Kidney glomerular epithelial cell (primary cell): ENCODE measurements at places on chromosomes 16 and 17.

- DNase-seq, result no peak
These were observed 1.8 kb downstream of the SALL1 start for GRCh38 chr16:51149251-51149661.

DNA sequence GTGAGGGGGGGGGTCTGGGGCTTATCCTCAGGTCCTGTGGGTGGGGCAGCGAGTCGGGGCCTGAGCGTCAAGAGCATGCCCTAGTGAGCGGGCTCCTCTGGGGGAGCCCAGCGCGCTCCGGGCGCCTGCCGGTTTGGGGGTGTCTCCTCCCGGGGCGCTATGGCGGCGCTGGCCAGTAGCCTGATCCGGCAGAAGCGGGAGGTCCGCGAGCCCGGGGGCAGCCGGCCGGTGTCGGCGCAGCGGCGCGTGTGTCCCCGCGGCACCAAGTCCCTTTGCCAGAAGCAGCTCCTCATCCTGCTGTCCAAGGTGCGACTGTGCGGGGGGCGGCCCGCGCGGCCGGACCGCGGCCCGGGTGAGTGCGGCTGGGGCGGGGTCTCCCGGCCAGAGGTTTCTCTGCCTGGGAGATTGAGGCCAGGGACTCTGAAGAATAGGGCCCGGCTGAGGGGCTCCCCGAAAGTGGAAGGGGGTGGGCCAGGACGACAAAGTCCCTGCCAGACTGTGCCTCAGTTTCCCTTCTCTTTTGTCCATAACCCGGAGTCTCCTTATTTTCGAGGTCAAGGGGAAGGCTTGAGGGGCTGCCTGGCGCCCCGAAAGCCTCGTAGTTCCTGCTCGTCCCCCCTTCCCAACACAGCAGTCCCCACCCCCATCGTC lies at the start of gene FGF11:
FGF11 (plus strand) TSS at position 51 of the 651 bp plus-strand sequence; CDS start at position 160, 109 bp downstream.
- DNase-seq, result no peak

- no peak for DNase-seq
These were observed 23.6 kb downstream of the ADAD2 start for GRCh38 chr16:84214451-84215066.

DNA sequence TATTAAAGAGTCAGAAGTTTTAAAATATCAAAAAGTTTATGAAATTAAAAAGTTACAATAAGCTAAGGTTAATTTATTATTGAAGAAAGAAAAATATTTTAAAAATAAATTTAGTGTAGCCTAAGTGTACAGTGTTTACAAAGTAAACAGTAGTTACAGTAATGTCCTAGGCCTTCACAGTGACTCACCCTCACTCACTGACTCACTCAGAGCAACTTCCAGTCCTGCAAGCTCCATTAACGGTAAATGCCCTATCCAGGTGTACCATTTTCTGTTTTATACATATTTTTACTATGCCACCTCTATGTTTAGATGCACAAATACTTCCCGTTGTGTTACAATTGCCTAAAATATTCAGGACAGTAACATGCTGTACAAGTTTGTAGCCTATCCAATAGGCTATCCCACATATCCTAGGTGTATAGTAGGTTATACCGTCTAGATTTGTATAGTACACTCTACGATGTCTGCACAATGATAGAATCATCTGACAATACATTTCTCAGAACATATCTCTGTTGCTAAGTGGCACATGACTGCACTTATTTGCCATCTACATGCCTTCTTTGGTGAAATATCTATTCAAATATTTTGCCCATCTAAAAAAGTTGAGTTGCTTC lies 67.2 kb upstream of the WSB1 start:
- DNase-seq, result peak; percentile 34

DNA sequence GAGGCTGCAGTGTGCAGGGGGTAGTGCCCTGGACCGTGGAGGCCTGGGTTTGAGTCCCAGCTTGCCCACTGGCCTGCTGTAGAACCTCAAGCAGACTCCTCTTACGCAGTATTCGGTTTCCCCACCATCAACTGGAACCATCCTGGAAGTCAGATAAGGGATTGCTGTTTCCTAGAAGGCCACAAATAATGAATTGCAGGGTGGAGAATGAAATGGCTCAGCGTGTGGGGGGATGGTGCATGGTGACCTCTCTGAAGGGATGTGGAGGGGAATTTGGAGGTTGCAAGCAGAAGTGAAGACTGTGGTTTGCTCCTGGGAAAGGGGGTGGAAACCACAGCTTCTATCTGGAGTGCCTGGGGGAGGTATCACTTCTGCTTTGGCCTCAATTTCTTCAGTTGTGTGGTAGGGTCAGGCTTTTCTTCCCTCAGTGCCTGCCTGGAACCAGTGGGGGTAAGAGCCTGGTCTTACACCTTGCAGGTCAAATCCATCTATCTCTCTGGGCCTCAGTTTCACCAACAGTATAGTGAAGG lies 1.7 kb downstream of the ADGRG5 start:
- DNase-seq, result no peak

- DNase-seq, result no peak
These were observed 33.8 kb downstream of the NCOR1 start for GRCh38 chr17:16181581-16181980.

- DNase-seq, result no peak
These were observed 195.3 kb downstream of the GSG1L start for GRCh38 chr16:27868180-27868579.

DNA sequence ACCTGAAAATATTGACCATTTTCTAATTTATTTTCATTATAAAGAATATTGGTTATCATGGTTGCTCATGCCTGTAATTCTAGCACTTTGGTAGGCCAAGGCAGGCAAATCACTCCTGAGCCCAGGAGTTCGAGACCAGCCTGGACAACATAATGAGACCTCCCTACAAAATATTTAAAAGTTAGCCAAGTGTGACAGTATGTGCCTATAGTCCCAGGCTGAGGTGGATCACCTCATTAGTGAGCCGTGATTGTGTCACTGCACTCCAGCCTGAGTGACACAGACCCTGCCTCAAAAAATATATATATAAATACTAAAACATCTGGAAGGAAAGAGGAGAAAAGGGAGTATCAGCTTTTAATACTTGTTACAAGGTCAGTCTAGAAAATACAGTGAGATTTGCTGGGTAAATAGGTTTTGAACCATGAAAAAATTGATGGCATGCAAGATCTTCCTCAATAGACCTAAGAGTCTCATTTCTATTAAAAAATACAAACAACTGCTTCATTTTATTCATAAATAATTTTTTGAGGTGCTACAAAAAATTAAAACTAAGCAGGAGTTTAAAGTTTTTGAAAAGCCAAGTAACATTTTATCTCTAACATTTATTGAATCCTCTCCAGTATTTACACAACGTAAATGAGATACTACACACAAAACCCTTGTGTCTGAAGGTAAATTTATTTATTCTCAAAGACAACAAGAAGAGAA lies 47.7 kb downstream of the TUBD1 start:
- DNase-seq, result peak; percentile 93

- DNase-seq, result no peak
These were observed 53.3 kb upstream of the KCNJ16 start for GRCh38 chr17:70021726-70022125.

DNA sequence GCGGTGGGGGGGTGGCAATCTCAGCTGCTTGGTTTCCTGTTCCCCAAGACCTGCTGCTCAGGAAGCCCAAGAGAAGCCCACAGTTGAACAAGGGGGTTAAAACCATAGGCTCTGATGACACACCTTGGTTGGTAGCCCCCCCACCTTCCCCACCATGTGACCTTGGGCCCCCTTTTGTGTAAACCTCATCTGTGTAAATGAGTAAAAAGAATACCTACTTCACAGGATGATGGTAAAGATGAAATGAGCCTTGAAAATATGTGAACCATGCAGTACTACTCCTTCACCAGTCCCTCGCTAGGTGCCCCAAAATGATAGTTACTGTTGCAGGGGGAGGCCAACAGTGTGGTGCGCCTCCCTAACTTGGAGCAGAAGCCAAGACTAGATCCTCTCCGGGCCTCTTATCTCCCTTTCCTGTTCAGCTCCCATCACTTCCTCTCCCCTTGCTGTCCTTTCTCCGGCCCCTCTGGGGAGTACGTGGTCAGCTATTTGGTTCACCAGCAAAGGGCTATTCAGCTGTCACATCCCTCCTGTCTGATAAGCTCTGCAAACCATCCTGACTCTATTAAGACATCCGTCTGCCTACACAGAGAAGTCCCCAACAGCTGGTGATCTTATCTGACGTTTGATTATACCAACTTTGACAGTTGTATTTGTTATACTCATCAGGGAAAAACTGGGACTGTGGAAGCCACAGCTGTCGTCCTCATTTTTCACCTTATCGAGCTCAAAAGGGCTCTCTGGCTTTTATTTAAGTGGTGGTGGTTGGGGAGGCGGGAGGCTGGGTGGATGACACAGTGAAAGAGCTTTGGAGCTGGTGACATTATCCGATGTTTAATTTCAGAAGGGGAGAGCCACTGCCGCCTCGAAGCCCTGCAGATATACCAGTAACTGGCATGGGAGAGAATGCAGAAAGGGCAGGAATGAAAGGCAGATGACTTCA lies 19.9 kb downstream of the DCAKD start:
- DNase-seq, result no peak

DNA sequence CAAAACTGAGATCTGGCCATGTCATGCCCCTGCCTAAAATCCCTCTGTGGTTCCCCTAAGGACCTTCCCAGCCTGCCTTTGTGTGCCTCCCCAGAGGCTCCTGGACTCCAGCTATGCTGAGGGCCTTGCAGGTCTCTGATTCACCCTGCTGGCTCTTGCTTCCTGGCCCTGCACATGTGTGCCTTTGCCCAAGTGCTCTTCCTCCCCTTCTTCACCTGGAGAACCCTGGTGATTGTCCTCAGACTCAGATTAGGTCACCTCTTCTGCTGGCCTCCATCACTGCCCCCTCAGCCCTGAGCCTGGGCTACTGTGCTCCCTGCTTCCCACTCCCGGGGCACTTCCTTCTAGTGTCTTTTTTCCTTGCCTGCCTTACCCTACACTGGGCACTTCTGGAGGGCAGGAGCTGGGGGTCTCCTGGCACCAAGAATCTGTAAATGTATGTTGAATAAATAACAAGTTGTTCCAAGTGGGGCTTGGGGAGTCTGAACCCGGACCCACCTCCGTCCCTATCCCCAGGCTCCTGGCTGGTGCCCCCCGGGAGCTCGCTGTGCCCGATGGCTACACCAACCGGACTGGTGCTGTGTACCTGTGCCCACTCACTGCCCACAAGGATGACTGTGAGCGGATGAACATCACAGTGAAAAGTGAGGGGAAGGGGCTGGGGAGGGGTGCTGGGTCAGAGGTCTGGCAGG lies 7.8 kb downstream of the ITGA3 start:
- no peak for DNase-seq
